Thoracic aorta endothelial cell (primary cell): ENCODE measurements at places on chromosomes 16 and 17. TPM values are rescaled to one million over a fixed set of nuclear protein-coding genes. Genes with fewer than 3 reads are reported as not detected.

Gene RASD1
- 8.8 and 11.8 TPM in 2 replicates for total RNA-seq

Gene CHTF18
- 22.1 and 49.1 TPM in 2 replicates for total RNA-seq

Gene HOXB1
- total RNA-seq: not detected in 2 replicates

Gene HBA2
- total RNA-seq: not detected in 2 replicates

Gene KRT28
- total RNA-seq: not detected in 2 replicates

Gene RETREG3
- total RNA-seq: 37.2 and 42.7 TPM in 2 replicates
